ENCODE measurements at places on chromosomes 4 and X.
A peak's percentile ranks its signal among the peaks of the same experiment; 100 is the strongest.

- DNase-seq: no peak
Observed at GRCh38 chrX:41695426-41695825, 6.7 kb downstream of the GPR34 start.

DNA sequence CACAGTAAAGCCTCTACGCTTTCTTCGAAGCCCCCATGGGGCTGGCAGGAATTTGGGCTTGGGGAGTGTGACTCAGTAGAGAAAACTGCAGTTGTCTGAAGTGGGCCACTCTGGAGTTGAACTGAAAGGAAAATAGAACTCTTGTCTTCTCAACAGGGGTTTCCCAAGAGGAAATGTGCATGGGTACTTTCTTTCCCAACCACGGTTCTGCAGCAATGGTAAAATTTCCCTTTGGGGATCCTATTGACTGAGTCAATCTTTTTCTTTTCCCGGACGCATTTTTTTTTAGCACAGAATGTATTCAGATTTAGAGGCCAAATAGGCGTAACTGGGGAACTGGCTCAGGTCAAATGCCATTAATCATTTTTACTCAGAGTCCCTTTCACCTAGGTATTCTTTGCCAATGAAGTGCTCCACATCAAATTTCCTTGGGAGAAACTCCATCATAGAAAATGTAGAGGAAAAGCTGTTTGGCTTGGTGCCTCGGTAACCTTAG lies 269.3 kb downstream of the STIM2 start:
- DNase-seq: no peak

DNA sequence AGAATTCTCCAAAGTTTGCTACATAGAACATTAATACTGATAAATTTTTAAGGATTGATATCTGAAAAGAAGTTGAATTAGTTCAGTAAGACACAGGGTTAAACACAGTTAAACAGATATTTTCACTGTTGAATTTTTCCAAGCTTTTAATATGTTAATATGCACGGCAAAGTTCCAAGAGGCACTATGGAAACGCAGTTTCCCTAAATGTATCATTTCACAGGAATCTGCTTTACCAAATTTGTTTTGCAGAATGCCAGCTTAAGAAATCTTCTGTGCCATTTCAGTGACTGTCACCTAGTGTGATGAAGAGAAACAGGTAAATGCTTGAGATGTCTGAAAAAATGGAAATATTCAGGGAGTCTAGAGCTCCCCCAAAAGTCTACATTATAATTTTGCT lies 395.9 kb upstream of the GRIA3 start:
- DNase-seq: no peak

GRCh38 chr4:169074117-169074516 lies 64.1 kb upstream of the CBR4 start:
- no peak for DNase-seq

DNA sequence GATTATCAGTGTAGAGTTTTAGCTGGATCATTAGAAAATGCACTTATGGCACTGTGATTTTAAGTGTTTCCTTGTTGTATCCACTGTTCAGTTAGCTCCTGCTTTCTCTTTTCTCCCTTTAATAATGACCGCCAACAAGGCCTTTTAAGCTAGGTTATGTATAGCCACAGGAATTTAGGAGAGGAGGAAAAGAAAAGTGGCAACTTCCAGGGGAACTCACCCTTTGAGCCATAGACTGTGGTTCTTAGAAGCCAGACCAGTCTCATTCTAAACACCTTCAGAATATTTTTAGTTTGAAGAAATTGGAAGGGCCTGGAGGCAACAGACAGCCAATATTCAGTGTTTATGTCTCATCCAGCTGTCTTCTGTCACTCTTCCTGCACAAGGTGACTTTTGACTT lies 6.1 kb downstream of the FGF2 start:
- DNase-seq: no peak

DNA sequence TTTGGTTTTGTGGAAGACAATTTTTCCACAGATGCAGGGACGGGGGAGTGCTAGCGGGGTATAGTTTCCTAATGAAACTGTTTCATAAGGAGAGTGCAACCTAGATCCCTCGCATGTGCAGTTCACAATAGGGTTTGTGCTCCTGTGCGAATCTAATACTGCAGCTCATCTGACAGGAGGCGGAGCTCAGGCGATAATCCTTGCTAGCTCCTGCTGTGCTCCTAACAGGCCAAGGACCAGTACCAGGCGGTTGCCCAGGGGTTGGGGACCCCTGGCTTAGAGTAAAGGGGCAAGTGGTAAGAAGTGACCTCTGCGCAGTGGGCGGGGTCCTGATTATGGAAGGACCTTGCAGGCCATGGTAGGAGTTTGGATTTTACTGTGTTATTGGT lies 3.8 kb downstream of the SCML1 start:
- no peak for DNase-seq

DNA sequence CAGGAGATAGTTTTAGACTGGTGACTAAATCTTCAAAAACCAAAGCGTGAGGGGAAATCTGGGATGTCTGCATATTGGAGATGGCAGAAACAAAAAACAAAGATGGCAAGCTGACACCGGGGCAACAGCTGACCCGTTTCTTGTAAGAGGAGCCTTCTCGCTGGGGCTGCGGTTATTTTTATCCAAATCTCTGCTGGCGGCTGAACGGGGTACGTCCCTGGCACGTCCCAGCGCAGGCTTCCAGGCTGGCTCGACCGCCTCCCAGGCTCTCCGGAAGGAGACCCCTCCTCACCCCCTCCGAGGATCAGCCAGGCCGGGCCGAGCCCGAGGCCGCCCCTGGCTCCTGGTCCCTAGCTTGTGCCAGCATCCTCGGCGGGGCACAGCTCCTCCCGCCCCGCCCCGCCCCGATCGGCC lies 403 bp downstream of the SGCB start:
- peak; percentile 15 for DNase-seq

- DNase-seq: no peak
Observed at GRCh38 chrX:10015723-10016518, 48.8 kb downstream of the CLDN34 start.

GRCh38 chr4:53196882-53197771 lies 168.7 kb downstream of the SCFD2 start:
- DNase-seq: peak; percentile 39

- no peak for DNase-seq
Observed at GRCh38 chr4:14348506-14348905, 653.8 kb upstream of the CPEB2 start.

DNA sequence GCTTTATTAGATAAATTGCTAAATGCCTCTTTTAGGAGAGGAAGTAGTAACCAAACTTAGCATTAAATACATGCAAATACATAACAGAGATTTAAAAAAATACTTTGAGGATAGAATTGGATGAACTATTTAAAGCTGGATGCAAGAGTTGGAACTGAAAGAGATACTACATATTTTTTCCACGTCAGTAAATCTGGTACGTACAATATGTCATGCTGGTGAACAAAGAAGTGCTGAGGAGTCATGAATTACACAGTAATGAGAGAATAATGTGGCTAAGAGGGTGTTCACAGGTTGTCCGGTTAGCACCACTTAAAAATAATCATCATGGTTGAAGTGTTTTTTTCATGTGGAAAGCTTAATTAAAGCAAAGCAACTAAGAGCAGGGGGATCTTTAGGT lies 184.1 kb upstream of the FRMPD4 start:
- no peak for DNase-seq

- DNase-seq: peak; percentile 28
Observed at GRCh38 chr4:102825261-102826091, 1.9 kb downstream of the UBE2D3 start.

GRCh38 chr4:2136726-2137125 lies 77.6 kb downstream of the NAT8L start:
- no peak for DNase-seq

- DNase-seq: no peak
Observed at GRCh38 chr4:56286763-56287162, 100.5 kb downstream of the AASDH start.

- no peak for DNase-seq
Observed at GRCh38 chr4:4395849-4396627, 9.1 kb downstream of the NSG1 start.

GRCh38 chrX:139795196-139795595 lies 87.2 kb upstream of the MCF2 start:
- DNase-seq: no peak

DNA sequence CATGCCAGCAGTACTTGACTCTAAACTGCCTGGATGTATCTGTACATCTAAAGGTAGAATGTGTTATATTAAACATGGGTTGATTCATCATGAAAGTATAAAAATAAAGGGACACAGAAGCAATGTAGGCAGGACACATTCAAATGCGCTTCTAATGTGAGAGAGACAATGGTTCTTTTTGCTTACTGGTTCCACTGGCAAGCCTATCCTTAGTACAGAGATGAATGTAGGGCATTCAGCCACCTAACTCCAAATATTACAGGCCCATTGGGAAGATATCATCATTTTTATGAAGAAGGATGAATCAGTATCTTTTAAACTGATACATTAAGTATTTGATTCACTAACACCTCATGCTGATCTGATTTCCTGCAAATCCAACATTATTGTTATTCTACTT lies 18.0 kb downstream of the CDKL2 start:
- no peak for DNase-seq

DNA sequence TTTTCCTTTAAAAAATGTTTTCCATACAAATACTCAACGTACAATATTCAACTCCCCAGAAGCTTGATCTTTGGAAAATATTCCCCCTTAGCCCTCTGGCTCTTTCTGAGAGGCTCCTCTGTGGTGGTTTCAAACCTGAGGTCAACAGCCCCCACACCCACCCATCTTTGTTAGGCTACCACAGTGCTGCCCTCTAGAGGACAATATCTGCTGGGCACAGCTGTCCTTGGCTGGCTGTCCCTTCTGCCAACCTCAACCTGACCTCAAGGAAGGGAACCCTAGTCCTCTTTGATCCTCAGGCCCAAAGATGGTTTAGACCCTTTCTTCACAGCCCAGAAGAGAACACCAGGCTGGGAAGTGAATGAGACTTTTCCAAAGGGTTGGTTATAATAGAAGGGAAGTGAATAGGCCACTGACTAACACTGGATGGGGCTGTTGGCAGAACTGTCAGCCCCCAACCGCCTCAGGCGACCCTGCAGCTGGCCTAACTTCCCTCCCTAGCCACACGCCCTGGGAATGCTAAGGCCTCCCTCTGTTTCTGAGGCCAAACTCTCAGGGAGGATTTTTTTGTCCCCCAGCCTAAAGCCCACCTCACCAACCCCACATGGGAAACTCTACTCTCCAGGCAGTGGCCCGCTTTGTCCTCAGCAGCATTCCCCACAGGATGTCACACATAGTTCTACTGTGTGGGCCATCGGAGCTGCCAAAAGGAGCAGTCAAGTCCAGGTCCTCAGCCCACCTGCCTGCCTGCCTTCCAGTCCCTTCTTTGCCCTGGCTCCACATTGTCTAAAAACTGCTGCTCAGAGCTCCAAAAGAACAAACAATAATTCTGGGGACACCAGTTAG lies 34.3 kb downstream of the NYX start:
- DNase-seq: no peak

DNA sequence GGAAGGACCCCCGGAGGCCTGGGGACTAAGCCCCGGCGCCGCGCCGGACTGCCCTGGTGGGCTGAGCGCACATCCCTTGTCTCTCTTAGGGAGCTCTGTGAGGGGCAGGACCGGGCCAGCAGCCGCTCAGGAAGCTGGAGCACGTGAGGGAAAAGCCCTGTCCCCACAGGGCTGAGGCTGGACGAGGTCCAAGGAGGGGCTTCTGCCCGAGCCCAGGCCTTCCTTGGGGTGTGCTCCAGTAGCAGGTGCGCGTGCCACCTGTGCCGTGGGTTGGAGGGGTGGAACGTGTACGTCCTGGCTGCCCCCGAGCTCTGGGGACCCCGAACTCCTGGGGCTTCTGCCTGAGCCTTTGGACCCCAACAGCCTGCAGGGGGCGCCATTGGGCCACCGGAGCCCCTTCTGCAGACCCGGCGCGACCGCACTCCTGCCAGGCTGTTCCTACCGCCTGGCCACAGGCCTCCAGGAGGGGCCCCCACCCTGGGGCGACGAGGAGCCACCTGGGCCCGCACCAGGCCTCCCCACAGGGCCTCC lies 27.2 kb downstream of the TACC3 start:
- peak; percentile 57 for DNase-seq

DNA sequence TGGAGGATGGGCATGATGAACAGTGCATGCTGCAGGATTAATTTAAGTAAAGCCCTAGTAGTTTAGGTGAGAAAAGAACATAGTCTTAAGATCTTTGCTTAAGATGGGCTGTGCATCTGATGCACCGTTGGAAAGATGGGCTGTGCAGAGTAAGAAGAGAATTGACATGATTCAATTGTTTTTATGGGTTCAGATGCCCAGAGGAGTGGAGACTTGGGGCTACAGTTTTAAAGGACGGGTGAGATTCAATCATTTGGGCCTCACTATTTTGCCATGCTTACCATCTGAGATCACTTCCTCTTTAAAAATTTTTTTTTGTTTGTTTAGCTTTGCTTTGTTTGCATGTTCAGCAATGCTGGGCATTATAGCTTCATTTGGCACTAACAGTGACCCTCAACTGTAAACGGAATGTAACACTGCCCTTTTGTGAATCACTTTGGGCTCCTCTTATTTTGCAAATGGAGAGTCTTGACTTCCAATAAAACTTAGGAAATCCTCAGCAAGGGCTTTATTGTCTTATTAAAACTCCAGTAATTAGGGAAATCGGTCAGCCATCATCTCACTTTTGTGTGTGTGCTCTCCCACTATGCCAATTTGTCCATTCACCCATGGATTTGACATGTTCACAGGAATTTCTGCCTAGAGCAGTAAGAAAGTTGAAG lies 216.1 kb upstream of the TLL1 start:
- no peak for DNase-seq

DNA sequence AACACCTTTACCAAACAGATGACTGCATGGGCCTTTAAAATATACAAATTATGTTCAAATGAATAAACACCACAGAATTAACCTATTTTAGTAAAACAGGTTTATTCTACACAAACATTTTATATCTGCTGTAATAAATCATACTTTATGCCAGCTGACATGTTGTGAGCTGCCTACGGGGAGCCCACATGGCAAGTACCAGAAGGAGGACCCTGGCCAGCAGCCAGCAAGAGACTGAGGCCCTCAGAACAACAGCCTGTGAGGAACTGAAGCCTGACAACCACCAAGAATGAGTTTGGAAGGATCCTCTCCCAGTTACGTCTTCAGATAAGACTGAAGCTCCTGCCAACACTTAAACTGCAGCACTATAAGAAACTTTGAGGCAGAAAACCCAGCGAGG lies 377.0 kb downstream of the PDGFC start:
- peak; percentile 87 for DNase-seq

All from NCI-H1694 treated with DMSO at 0.1 percent for 48 hours (cell line).